ENCODE measurements at places on chromosomes 12 and 14.

GRCh38 chr14:91271639-91272038, 27.1 kb upstream of the GPR68 start:
- DNase-seq = no peak

DNA sequence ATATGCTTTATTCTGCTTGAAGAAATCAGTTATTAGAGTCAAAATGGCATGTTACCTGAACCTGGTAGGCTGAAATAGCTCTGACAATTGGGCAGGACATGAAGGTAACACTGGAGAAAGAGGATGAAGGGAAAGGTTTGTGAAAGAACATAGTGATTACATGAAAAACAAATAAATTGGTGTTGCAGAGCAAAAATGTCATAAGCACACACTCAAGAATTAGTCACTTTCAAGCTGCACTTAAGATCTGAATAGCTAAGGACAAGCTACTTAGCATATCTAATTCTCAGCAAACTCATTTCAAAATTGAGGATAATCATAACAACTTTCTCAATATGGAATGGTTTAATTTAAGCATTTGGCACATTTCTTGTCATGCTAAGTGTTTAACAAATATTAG, 1398.0 kb upstream of the FLRT2 start:
- no peak for DNase-seq

- no peak for DNase-seq
These were observed 125.5 kb downstream of the NT5DC3 start for GRCh38 chr12:103715494-103715893.

- DNase-seq = no peak
These were observed 1500.2 kb upstream of the FLRT2 start for GRCh38 chr14:84029720-84030119.

All from NCI-H187 treated with DMSO at 0.1 percent for 48 hours (cell line).